ENCODE measurements at places on chromosomes 16 and 17.
A peak's percentile ranks its signal among the peaks of the same experiment; 100 is the strongest.

DNA sequence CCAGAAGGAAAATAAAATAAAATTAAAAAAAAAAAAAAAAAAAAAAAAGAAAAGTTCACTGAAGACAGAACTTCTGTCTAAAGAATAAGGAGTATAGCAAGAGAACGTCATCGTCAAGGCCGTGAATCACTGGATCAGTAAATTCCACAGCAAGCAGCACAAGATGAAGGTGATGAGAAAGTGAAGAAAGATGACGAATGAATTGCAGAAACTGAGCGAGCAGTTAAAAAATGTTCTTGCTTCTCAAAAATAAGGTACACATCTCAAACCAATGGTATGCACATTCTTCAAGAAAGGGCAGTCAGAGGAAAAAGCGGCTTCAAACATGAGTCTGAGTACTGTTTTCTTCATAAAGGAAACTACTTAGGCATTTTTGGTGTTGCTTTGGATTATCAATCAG lies 104.7 kb downstream of the SMG6 start:
- DNase-seq = no peak

GRCh38 chr17:11644265-11645212 lies 46.3 kb downstream of the DNAH9 start:
- peak; percentile 90 for DNase-seq

- DNase-seq = no peak
Observed at GRCh38 chr17:74464730-74465377, 1.6 kb upstream of the CD300A start.

DNA sequence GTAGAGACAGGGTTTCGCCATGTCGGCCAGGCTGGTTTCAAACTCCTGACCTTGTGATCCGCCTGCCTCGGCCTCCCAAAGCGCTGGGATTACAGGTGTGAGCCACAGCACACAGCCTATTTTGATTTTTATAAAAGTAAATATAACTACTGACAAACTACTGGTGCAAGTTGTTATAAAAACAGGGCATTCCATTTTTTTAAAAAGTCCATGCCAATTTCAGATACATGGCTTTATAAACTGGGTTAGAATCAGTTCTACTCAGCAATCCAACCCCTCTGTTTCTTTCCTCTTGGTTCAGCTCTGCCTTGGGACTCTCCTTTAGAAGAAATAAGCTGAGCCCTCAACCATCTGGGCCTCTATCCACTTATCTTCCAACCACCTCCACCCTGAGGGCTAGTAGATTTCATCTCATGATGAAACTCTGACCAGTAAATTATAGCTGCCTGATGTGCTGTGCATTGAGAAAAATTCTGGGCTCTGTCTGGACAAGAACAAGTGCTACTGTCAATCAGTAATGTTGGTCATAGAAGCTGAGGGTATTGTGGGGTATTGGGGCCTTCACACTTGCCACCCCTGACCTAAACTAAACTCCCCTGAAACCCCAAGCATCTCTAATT lies 10.2 kb downstream of the RANBP10 start:
- no peak for DNase-seq

- DNase-seq = peak; percentile 39
Observed at GRCh38 chr17:65696739-65697394, 135.4 kb upstream of the AXIN2 start.

DNA sequence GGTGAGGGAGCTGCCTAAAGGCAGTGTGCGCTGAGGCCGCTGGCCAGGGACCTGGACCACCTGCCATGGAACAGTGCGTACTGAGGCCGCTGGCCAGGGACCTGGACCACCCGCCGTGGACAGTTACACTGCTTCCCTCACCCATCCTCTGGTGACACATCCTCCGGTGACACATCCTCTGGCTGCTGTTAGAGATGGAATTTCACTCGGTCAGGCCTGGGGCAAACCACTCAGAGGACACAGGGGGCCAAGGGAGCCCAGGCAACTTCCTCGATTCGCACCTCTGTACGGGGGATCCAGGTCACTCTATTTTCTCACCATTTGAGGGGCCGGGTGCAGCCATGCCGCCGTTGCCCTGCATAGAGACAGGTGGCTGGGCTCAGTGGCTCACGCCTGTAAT lies 32.4 kb upstream of the RPTOR start:
- DNase-seq = no peak

GRCh38 chr16:72172105-72173034 lies at the start of gene PMFBP1:
Gene PMFBP1, minus strand, starts transcription at chr16:72172155. Its CDS starts 947 bp downstream, at chr16:72171208.
- no peak for DNase-seq

GRCh38 chr17:57243171-57243622 lies 13.1 kb upstream of the MSI2 start:
- DNase-seq = peak; percentile 85

- no peak for DNase-seq
Observed at GRCh38 chr17:57517273-57517631, 227.8 kb downstream of the CCDC182 start.

DNA sequence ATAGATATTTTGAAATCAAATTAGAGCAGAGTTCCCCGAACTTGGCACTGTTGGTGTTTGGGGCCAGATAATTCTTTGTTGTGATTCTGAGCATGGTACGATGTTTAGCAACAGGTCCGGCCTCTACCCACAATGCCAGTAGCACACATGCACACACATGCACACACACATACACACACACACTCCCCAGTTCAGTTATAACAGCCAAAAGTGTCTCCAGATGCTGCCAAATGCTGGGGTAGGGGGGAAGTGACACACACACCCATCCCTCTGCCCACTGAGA lies 96.8 kb upstream of the PSMD7 start:
- DNase-seq = no peak
